ENCODE measurements at places on chromosomes 13 and 19. TPM values are rescaled to one million over a fixed set of nuclear protein-coding genes. Genes with fewer than 3 reads are reported as not detected.

DNA sequence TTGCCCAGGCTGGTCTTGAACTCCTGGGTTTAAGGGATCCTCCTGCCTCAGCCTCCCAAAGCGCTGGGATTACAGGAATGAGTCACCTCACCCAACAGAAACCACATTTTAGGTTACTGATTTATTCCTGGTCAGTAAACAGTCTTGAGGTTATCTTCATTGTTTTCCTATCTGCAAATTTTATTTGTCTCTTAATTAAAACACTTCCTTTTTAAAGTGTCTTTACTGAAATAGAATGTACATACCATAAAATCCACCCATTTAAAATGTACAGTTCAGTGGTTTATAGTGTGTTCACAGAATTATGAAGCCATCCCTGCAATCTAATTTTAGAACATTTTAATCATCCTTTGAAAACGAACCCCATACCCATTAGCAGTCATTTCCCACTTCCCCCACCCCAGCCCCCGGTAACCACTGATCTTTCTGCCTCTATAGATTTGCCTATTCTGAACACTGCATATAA is 63.0 kb downstream of the MAP4K1 start:
- H3K36me3 ChIP-seq, result no peaks in the 10 kb centered on the region
- H3K27me3 ChIP-seq, result no peaks in the 10 kb centered on the region
- H3K4me1 ChIP-seq, result peaks cover 35% of the 10 kb centered on the region

DNA sequence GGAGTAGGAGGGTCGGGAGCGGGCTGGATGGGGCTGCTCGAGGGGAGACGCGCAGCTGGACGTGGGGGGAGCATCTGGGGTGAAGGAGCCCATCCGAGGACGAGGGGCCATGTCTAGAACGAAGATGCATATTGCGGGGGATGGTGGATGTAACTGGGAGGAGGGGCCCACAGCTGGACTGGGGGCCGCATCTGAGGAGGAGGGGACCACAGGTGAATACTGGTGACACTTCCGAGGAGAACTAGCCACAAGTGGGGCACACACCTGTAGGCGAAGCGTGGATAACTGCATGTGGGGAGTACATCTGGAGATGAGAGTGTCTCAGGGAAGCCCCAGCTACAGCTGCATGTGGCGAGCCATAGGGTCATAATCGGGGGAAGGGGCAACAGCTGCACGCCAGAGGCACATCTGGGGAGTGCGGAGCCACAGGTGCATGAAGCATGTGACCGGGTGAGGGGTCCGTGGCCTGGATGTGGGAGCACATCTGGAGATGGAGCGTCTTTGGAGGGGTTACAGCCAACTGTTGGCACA is 402 bp downstream of the ZSWIM9 start:
- DNase-seq, result no peak
- H3K27ac ChIP-seq, result peak overlapping the region; percentile 85
- H3K27me3 ChIP-seq, result no peaks in the 10 kb centered on the region
- H3K4me1 ChIP-seq, result peaks cover 19% of the 10 kb centered on the region

DNA sequence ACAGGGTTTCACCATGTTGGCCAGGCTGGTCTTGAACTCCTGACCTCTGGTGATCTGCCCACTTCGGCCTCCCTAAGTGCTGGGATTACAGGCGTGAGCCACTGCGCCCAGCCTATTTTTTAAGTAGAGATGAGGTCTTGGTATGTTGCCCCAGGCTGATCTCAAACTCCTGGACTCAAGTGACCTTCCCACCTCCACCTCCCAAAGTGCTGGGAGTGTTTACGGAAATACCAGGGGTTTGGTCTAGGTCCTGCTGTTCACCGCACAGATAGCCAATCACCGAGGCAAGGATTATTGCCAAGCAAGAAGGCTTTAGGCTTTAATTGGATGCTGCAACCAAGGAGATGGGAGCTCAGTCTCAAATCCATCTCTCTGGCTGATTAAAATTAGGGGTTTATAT is 11.6 kb downstream of the CLEC4G start:
- no peak for DNase-seq
- no peak overlapping the region for H3K27ac ChIP-seq
- no peak overlapping the region for H3K4me3 ChIP-seq
- H3K27me3 ChIP-seq, result no peaks in the 10 kb centered on the region
- peaks cover 9% of the 10 kb centered on the region for H3K4me1 ChIP-seq

GRCh38 chr13:113809934-113810333 is 50.9 kb downstream of the TMEM255B start:
- no peak overlapping the region for H3K27ac ChIP-seq
- no peaks in the 10 kb centered on the region for H3K36me3 ChIP-seq
- H3K27me3 ChIP-seq, result no peaks in the 10 kb centered on the region
- no peak overlapping the region for H3K4me3 ChIP-seq
- no peaks in the 10 kb centered on the region for H3K4me1 ChIP-seq
- no peak for DNase-seq

- peaks cover 23% of the 10 kb centered on the region for H3K4me1 ChIP-seq
- H3K27ac ChIP-seq, result no peak overlapping the region
- H3K36me3 ChIP-seq, result no peaks in the 10 kb centered on the region
- H3K4me3 ChIP-seq, result no peak overlapping the region
Observed at GRCh38 chr19:11478167-11479089, 2.4 kb downstream of the ELAVL3 start.

- no peaks in the 10 kb centered on the region for H3K4me1 ChIP-seq
- no peaks in the 10 kb centered on the region for H3K27me3 ChIP-seq
- H3K36me3 ChIP-seq, result no peaks in the 10 kb centered on the region
- no peak for DNase-seq
- no peak overlapping the region for H3K27ac ChIP-seq
- no peak overlapping the region for H3K4me3 ChIP-seq
Observed at GRCh38 chr19:38078302-38078930, 145.6 kb downstream of the DPF1 start.

- no peak overlapping the region for H3K27ac ChIP-seq
- no peaks in the 10 kb centered on the region for H3K4me1 ChIP-seq
- H3K27me3 ChIP-seq, result no peaks in the 10 kb centered on the region
- DNase-seq, result no peak
- no peak overlapping the region for H3K4me3 ChIP-seq
- H3K36me3 ChIP-seq, result no peaks in the 10 kb centered on the region
Observed at GRCh38 chr13:34189946-34190345, 372.0 kb downstream of the RFC3 start.

- H3K27me3 ChIP-seq, result no peaks in the 10 kb centered on the region
- no peaks in the 10 kb centered on the region for H3K36me3 ChIP-seq
- no peaks in the 10 kb centered on the region for H3K4me1 ChIP-seq
- H3K27ac ChIP-seq, result no peak overlapping the region
Observed at GRCh38 chr13:38401276-38401675, 51.6 kb downstream of the UFM1 start.

DNA sequence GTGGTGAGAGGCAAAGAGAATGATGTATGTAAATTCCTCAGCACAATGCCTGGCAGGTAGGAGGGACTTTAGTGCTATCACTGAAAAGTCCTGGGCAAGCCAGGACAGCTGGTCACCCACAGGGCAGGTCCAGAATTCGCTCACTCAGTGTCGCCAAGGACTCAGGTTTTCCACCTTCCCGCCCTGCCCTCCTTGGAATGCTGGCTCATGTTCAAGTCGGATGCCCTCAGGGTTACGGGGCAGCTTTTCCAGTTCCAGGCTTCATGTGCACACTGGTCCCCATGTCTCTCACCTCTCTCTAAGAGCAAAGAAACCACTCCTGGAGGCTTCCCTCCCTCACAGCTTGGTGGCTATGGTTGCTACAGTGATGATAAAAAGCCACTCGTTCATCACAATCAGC is 24.8 kb upstream of the NAXD start:
- H3K4me3 ChIP-seq, result no peak overlapping the region
- no peaks in the 10 kb centered on the region for H3K4me1 ChIP-seq
- no peaks in the 10 kb centered on the region for H3K27me3 ChIP-seq
- no peaks in the 10 kb centered on the region for H3K36me3 ChIP-seq
- no peak overlapping the region for H3K27ac ChIP-seq
- no peak for DNase-seq

GRCh38 chr13:37001921-37002250 is 1.3 kb downstream of the EXOSC8 start:
- H3K36me3 ChIP-seq, result peaks cover 19% of the 10 kb centered on the region
- no peak overlapping the region for H3K27ac ChIP-seq
- DNase-seq, result no peak
- peaks cover 22% of the 10 kb centered on the region for H3K4me1 ChIP-seq

GRCh38 chr19:58097781-58098681 is at the start of gene ZSCAN18:
TSS of gene ZSCAN18 (minus strand) at chr19:58098231. CDS start at chr19:58090267, 7,964 bp downstream.
- H3K27ac ChIP-seq, result peak within 1 kb of the TSS; percentile 98
- no peaks in the 10 kb centered on the region for H3K27me3 ChIP-seq
- H3K4me3 ChIP-seq, result peak within 1 kb of the TSS; percentile 75
- peaks cover 10% of the 10 kb centered on the region for H3K4me1 ChIP-seq
- no peaks in the 10 kb centered on the region for H3K36me3 ChIP-seq

DNA sequence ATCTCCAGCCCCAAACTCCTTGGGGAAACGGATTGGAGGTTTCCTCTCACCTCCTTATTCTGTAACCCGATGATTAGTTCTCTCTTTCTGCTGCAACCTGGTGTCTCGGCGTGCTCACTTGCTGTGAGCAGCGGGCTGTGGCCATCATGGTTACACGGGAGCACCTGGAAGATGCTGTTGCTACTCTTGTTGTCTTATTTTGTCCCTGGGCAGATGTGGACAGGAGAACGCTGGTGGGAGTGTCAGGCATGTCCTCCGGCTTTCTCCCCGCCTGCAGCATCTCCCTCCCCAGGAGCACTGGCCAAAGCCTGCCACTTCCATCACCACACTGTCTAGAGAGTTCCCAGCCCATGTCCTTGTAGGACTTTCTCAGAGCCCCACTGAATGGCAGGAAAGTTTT is 211.8 kb upstream of the ZNF536 start:
- H3K27me3 ChIP-seq, result no peaks in the 10 kb centered on the region
- no peaks in the 10 kb centered on the region for H3K36me3 ChIP-seq
- no peak overlapping the region for H3K27ac ChIP-seq
- H3K4me3 ChIP-seq, result no peak overlapping the region
- no peak for DNase-seq

- no peak overlapping the region for H3K4me3 ChIP-seq
- H3K36me3 ChIP-seq, result no peaks in the 10 kb centered on the region
- H3K27me3 ChIP-seq, result no peaks in the 10 kb centered on the region
- no peaks in the 10 kb centered on the region for H3K4me1 ChIP-seq
Observed at GRCh38 chr19:32945260-32945659, 26.5 kb downstream of the CEP89 start.

DNA sequence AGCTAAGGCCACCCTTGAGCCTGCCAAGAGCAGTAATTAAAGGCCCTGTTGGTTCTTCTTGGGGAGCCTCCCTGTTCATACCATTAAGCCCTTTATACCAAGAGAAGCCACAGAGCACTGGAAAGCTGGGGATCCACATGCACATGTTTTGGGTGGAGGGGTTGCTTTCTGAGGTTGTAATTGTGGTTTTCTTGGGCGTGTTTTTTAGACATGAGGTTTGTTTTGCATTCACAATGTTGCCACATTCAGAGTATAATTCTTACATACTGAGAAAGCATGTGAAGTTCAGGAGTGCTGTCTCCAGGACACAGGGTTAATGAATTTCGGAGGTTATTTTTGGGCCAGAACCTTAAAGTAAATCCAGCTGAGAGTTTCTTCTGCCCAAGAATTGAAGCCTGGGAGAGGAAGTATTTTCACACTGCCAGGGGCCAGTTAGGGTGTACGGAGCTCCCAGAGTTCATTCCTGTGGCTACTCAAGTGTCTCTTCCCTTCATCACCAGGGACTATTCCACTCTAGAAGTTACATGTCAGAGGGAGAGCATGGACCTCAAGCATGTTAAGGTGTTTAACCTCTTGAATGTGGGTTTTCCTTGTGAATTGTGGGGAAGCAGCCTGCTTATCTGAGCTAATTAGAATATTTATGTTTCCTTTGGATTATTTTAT is 37.0 kb downstream of the ZNF136 start:
- no peak overlapping the region for H3K27ac ChIP-seq
- no peaks in the 10 kb centered on the region for H3K4me1 ChIP-seq
- no peaks in the 10 kb centered on the region for H3K36me3 ChIP-seq
- no peaks in the 10 kb centered on the region for H3K27me3 ChIP-seq

DNA sequence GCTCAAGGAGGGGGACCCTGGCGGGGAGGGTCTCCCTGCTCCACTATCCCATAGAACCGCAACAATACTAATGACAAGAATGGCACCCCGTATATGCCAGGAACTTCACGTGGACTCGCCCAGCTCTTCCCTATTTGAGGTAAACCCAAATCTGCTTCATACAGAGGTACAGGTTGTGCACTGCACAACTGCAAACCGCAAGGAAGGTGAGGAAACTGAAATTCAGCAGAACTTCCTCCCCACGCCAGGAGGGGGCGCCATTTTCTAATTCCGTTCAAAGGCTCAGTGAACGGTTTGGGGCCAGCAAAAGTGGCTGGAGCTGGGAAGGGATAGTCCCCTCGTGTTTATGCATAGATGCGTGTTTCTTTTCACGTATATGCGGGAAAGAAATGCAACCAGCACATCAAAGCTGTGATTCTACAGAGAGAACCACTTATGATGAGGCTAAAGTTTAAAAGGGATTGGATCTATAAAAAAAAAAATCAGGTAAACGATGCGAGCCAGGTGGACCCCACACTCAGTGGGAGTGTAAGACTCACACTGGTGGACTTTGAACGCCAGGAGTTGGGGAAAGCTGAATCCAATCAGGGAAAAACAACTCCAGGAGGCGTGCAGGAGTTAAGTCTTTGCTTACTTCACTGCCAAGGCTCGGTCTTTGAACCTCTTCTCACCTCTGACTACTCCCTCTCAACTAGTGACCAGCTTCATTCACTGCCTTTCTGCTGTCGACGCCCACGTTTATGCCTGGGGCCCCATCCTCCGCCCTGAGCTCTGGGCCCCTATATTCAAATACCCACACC is 20.3 kb downstream of the C19orf81 start:
- H3K4me3 ChIP-seq, result no peak overlapping the region
- no peaks in the 10 kb centered on the region for H3K4me1 ChIP-seq
- peaks cover 13% of the 10 kb centered on the region for H3K27me3 ChIP-seq
- no peak for DNase-seq
- no peak overlapping the region for H3K27ac ChIP-seq
- H3K36me3 ChIP-seq, result no peaks in the 10 kb centered on the region

The LIM2 gene
- total RNA-seq, result 0.66 TPM

The LYL1 gene
- 2.3 TPM for total RNA-seq

The EXOSC5 gene
- total RNA-seq, result 48.5 TPM

The LILRA5 gene
- not detected for total RNA-seq

The ZNF57 gene
- 4.4 TPM for total RNA-seq

Measured in CD8-positive, alpha-beta memory T cell (primary cell).